ENCODE measurements at places on chromosomes 5 and 9.

DNA sequence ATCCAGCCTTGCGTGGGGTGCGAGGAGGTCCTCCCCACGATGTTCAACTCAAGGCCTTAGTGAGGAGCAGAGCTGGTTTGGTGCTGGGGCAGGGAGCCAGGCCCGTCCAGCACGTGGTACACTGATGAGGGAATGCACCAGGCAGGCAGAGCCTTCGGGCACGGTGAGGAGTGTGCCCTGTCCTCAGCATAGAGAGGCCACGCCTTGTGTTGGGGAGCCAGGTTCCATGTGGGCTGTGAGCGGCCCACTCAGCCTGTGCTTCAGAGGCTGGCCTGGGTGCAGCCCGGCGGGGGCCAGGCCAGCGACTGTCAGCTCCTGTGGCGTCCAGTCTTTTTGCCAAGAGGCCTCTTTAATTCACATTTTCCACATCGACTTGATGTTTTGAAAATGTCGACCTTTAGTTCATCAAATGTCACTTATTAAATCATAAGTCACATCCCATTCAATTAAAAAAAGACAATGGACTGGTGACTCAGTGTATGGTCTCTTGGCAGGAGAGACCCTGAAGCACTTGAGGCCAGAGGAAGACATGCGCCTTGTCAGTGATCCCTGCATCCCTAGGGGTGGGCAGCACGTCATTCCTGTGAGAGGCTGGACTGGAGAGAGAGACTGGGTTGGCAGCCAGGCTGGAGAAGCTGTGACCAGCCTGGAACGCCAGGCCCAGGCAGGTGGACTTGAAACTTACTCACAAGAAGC is 21.7 kb downstream of the ERGIC1 start:
- no peak for DNase-seq

GRCh38 chr5:154190595-154191304 is at the start of gene GALNT10:
TSS of gene GALNT10 (plus strand) at chr5:154190733. CDS start at chr5:154190867, 134 bp downstream.
- no peak for DNase-seq

GRCh38 chr9:109771087-109771486 is 8.9 kb upstream of the PALM2AKAP2 start:
- DNase-seq, result no peak

DNA sequence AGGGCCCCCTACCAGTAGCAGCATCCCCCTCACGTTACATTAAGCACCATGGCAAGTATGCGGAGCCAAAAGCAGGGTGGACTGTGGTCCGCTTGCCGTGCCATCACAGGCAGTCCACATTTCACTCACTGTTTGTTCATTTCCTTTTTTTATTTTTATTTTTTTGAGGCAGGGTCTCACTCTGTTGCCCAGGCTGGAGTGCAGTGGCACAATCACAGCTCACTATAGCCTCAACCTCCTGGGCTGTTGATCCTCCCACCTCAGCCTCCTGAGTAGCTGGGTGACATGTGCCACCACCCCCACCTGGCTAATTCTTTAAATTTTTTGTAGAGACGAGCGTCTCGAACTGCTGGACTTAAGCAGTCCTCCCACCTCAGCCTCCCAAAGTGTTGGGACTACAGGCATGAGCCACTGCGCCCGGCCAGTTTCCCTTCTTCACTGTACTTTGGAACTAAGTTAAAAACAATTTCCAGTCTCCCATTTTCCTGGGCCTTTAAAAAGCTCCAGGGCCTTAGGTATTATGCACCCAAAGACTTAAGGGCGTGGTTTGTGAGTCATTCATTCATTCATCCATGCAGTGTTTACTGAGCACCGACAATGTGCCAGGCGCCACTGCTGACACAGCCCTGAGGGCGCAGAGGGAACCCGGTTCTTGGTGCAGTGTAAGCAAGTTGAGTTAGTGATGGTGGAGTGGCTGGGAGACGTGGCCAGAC is 19.9 kb downstream of the PRRX2 start:
- DNase-seq, result no peak

GRCh38 chr9:88930716-88931115 is 60.6 kb upstream of the S1PR3 start:
- DNase-seq, result no peak

Measured in stimulated activated CD8-positive, alpha-beta memory T cell treated with anti-CD3 and anti-CD28 coated beads, Interleukin-15, amount 100 ng/mL, for 4 hours (primary cell).